ENCODE measurements at places on chromosomes 2 and 18.

- DNase-seq, result no peak
Observed at GRCh38 chr2:74571058-74571457, 16.5 kb downstream of the DOK1 start.

- no peak for DNase-seq
Observed at GRCh38 chr2:71826299-71826698, 321.4 kb downstream of the CYP26B1 start.

DNA sequence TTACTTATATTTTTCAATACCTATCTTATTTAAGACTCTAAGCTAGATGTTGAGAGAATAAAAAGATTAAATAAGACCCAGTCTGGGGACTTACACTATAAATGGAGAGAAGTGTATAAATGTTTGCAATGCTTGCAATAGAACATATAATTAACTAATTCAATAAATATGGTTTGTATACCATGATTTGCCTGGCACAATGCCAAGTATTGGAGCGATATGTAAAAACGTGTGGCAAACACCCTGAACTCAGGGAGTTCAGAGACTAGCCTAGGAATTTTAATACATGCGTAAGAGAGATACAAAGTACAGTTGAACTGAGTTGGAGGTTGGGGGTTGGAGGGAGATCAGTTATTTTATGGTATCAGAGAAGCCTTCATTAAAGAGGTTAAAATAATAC is 251.8 kb upstream of the DDX18 start:
- no peak for DNase-seq

- no peak for DNase-seq
Observed at GRCh38 chr2:28083476-28083875, 192.9 kb downstream of the BABAM2 start.

DNA sequence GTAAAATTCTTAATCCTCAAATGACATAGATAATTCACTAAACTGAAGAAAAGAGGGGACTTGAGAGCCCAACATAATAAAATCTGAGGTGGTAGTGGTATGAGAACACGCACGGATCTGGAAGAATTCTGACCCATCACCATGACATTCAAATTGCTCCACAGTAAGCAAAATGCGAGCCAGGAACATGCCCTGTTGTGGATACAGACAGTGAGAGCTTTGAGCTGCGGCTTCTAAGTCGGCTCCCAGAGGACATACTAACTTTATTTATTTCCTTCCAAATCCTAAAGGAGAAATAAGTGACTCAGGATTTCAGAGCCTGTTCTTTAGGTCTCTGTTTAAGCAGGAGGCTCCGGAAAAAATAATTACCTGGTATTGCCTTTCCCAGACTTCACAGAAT is 143.4 kb upstream of the SMAD7 start:
- no peak for DNase-seq

- no peak for DNase-seq
Observed at GRCh38 chr2:238151628-238152235, 7.0 kb upstream of the ERFE start.

GRCh38 chr2:24568551-24568950 is 77.5 kb downstream of the NCOA1 start:
- no peak for DNase-seq

DNA sequence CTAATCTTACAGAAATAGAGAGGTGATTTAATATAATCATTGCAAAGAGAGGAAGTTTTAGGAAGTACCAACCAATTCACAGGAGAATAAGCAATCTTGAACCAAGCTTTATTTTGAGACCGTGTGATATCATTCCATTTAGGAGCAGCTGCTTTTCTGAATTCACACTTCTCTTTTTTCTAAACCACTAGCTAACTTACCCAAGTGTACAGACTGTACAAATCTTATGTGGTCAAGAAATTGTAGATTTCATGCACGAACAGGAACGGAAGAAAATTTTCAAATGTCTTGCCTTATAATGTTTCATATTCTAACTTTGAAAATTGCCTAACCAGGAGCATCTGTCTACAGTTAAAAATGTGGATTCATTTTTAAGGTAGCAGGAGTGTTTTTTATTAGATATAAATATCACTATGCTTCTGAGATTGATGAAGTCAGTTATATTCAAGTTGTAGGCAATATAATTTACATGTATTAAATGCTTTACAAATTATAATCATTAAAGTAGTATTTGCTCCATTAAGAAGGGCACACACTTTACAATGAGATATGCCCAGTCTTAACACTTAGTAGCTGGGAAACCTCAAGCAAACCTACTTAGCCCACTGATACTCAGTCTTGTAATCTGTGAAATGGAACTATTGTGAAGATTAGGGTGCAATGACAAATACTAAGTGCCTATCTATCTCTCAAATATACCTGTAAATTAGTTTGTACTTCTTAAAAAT is 302.2 kb upstream of the STON1 start:
- DNase-seq, result no peak

DNA sequence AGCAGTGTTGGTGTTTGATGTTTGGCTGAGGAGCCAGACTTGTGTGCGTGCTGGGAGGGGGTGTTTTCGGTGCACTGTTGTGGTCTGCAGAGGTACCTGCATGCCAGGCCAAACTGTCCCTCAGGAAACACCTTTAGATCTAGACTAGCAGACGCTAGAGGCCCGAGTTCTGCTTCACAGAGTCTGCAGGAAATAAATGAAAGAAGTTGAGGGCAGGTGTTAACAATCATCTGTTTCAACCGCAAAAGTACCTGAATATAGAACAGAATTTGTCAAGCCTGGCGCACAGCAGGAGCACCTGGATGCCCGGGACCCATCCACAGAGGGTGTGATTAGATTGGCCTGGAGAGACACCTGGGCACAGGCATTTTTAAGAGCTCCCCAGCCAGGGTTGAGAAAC is 40.5 kb upstream of the REL start:
- no peak for DNase-seq

- no peak for DNase-seq
Observed at GRCh38 chr2:41127351-41127750, 675.5 kb upstream of the SLC8A1 start.

- DNase-seq, result no peak
Observed at GRCh38 chr2:25373269-25373981, 31.7 kb upstream of the DNMT3A start.

DNA sequence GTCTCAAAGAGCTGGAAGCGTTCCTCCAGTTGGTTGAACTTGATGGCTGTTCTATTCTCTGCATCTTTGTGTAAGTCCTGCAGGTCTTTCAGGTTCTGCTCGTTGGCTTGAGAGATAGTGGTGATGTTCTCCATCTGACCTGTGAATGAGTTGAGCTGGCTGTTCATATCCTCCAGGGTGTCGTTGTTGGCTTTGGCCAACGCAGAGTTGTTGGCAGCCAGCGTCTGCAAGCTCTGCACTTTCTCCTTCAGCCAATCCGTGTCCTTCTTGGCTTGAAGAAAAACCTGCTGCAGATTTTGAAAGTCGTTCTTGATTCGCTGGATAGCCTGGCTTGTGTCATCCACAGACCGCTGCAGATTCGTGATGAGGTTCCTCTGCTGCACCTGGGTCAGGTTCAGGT is 78.8 kb upstream of the THOC1 start:
- DNase-seq, result no peak

GRCh38 chr2:178863130-178863855 is 56.1 kb upstream of the TTN start:
- DNase-seq, result no peak

- no peak for DNase-seq
Observed at GRCh38 chr2:29627279-29627711, 294.1 kb downstream of the ALK start.

DNA sequence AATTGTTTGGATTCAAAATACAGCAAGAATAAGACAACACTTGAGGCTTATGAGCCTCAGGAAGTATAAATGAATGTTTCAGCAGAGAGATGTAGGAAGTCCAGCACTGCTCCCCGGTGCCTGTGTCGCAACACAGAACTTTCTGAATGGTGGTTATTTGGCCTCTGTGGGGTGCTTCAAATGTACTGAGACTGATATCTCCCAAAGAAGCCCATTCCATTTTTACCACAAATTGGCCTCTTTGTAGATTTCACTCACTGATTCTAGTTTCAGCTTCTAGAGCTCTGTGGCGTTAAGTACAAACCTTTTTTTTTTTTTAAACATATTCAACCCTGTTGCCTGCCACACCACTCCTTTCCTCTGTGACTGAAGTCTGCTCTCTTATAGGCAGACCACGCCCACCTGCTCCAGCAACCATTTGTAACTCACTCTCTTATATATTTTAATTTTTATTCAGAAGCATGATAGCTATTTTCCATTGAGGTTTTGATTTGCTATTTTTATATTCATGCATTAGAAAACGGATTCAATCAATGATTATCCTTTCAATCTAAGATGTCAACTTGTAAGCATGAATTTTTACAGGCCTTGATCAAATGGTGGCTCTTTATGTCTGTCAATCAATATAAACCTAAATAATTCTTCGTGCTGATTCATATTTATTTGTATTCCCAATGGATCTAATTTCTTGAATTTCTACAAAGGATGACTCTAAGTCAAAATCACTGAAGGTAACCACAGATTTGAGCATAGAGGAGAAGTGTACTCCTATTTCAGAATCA is 277.1 kb upstream of the CCDC68 start:
- no peak for DNase-seq

DNA sequence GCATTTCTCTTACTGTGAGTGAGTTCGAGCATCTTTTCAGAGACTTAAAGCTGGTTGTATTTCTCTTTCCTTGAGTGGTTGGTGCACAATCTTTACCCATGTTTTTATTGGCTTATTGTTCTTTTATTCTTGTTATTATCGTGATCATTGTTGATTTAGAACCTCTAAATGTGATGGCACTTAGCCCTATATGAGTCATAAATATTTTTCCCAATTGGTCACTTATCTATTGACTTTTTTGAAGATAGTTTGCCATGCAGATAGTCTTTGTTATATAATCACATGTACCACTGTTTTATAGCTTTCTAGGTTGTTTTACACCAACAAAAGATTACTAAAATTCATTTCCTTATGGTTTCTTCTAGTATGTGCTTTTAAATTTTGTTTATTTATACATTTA is 141.6 kb upstream of the MSH6 start:
- DNase-seq, result no peak

GRCh38 chr2:44167311-44167907 is 1.3 kb upstream of the PPM1B start:
- DNase-seq, result no peak

DNA sequence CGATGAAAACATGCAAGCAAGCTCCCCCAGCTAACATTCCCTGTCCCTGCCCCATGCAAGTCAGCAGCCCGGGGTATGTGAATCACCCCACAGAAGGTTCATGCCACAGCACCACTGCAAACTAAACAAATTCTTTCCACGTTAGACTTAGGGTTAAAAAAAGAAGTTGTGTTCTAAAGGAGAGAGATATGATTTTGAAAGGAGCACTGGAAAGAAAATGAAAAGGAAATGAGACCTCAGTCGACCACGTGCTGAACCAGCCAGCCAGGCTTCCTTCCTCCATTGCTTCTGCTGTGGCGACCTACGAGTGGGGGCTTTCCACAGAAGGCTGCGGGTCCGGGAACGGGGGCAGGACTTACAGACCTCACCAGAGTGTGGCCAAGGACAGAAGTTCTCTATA is 52.0 kb downstream of the ARL4C start:
- DNase-seq, result no peak

DNA sequence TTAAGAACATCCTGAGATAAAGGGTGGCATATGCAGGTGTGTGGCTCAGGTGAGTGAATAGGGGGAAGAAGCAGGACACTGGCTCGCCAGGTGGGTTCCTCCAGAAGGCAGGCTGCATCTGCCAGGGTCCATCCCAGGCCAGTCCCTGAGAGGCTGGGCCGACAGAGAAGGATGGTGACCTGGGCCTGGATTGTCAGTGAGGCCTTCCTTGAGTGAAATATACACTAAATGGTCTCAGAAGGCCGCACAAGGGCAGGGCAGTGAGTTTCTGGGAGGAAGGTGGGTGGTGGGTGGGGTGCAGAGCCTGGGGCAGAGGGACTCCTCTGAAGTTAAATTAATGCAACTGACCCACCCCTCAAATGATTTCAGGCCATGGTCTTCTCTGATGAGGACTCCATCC is 182.1 kb downstream of the ANKRD30B start:
- no peak for DNase-seq

GRCh38 chr2:173831312-173832229 is 133.6 kb downstream of the SP3 start:
- DNase-seq, result no peak

GRCh38 chr2:101173707-101174295 is 22.6 kb upstream of the TBC1D8 start:
- no peak for DNase-seq

GRCh38 chr2:10530607-10531239 is 82.6 kb upstream of the ODC1 start:
- no peak for DNase-seq

- DNase-seq, result no peak
Observed at GRCh38 chr2:133936601-133937000, 317.3 kb upstream of the MGAT5 start.

DNA sequence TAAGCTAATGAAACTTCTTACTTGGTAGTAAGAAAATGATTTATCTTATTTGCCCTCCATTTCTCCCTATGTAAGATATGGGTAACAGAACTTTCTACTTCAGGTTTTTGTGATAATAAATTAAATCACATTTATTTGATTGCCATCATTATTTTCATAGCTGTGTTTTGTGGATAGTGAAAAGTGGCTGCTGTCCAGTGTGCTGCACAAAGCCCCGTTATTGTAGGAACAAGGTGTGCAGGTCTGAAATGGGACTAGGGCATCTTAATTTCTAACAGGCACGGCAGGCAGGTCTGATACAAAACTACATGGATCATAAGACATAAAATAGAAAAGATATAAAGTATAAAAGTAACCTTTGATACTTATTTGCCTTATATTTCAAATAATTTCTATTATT is 51.6 kb upstream of the THSD7B start:
- no peak for DNase-seq

DNA sequence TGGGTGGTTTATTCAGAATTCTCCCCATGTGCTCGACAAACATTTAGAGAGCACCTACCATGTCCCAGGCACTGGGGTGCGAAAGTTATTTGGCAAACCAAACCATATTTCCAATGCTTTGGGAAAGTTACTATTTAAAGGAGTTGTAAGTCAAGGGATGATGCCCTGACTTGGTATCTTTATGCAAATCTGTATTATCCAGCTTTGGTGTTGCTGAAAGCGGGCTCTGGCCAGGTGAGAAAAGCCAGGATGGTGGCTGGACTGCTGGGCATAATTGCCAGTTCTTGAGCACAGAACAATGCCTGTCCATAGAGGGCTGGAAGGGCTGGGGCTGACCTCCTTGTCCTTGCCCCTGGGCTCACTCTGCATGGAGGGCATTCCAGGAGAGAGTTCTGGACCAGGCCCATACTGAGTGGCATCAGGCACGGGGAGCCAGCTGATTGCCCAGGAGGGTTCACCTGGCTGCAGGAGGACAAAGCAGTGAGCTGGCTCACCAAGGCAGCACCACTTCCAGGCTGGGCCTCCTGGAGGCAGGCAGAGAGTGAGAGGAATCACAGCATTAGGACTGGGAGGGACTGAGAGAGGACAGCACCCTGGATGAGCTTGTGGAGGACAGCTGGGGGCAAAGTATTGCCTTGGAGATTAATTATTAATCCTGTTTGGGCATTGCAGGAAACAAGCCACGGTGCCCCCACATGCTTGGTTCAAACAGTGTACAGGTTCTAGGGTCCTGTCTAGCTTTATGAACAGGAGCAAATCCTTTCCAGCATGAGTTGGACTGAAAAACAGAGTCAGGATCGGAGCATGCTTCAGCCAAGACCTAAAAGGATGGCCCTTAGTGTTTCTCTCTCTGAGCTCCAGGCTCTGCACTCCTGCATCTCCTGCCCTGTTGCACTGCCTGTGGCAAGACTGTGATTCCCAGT is 7.1 kb downstream of the KHK start:
- no peak for DNase-seq
